Stimulated activated CD8-positive, alpha-beta memory T cell treated with anti-CD3 and anti-CD28 coated beads, Interleukin-2, amount 100 ng/mL, for 1 hour (primary cell): ENCODE measurements at places on chromosomes 7 and 10.

GRCh38 chr10:11431216-11431555, 180.3 kb downstream of the USP6NL start:
- no peak for DNase-seq

GRCh38 chr7:106887421-106887820, 22.3 kb downstream of the PIK3CG start:
- no peak for DNase-seq

- DNase-seq, result no peak
These were observed 373.9 kb downstream of the SFMBT2 start for GRCh38 chr10:7036951-7037350.

DNA sequence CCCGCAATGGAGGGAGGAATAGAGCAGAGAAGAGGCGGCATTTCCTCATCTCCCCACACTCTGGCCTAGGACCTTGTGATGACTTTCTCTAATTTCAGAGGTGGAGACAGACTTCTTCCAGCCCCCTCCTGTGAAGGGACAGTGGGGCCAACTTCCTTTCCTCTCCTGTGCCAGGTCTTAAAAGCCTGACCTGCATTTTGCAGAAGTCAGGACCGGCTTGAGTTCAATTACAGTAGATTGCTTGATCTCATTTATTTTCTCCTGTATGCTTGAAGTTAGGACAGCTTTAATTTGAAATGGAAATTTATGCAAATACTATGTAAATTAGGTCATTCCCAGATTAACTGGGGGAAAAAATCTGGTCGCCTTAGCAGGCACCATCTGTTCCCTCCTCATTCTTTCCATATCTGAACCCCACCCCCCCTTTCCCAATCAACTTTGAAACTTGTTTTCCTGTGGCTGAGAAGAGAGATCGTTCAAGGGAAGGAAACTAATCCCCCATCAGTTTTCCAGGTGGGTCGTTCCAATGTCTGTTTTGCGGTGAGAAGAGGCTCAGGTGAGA, 57.1 kb downstream of the SYPL1 start:
- no peak for DNase-seq

GRCh38 chr10:45433716-45434469, 59.9 kb downstream of the ALOX5 start:
- no peak for DNase-seq

DNA sequence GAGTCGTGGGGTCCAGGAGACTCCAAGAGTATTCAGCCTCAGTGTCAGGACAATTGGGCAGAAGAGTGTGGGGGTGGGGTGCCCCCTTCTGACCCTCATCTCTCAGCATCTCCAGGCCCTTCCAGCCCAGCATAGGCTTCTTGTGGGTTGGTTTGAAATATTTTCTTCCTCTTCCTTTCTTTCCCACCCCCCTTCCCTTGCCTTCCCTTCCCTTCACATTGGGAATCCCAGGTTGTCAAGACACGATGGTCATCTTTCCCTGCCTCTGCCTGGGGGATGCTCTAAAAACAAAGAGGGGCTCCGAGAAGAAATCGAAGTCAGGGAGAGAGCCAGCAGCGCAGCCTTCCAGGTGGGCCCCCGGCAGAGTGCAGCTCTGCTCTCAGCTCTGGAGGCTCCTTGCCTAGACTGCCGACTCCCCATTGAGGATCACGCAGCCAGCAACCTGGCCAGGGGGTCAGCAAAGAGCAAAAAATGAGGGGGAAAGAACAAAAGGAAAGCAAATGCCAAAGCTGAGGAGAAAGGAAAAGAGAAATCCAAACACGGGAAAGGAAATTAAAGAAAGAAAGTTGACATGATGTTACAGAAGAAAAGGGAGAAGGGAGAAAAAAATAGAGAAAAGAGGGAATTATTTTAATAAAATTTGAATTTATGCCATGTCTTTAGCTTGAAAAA, 1.5 kb downstream of the PAX2 start:
- DNase-seq, result no peak

GRCh38 chr7:156861212-156861611, 31.8 kb downstream of the LMBR1 start:
- DNase-seq, result no peak

- DNase-seq, result no peak
These were observed 93.8 kb upstream of the IKZF1 start for GRCh38 chr7:50210706-50211115.

- no peak for DNase-seq
These were observed 601.7 kb downstream of the ANKRD7 start for GRCh38 chr7:118826246-118826645.

DNA sequence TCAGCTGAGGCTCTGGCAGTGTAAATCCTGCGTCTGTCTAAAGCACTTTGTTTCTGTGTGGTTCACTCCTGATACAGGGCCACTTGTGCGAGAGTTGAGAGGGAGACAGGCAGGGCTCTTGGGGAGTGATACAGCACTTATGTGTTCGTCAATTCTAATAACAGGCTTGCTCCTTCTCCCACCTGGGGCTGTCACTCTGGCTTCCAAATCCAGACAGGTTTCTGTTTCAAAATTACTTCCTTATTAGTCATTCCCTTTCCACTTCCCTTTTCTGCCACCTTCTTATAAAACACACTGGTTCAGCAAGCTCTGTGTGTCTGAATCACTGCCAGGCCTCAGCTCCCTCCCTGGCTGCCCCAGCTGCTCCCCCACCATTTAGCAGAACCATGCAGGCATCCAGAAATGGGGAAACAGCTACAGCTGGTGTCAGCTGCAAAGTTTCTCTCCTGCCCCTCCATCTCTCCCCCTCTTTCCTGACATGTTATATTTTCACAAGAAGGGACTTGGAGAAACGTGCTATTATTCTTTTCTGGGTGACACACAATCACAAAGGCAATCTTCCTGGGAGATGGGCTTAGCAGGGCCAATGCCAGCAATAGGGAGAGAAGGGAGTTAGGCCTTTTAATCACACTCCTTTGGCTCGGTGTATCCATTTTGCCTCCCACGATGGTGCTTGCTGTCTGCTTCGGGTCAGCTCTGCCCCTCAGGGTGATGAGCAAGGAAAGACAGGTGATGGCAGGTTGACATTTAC, 58.4 kb upstream of the ZNRF2 start:
- no peak for DNase-seq

DNA sequence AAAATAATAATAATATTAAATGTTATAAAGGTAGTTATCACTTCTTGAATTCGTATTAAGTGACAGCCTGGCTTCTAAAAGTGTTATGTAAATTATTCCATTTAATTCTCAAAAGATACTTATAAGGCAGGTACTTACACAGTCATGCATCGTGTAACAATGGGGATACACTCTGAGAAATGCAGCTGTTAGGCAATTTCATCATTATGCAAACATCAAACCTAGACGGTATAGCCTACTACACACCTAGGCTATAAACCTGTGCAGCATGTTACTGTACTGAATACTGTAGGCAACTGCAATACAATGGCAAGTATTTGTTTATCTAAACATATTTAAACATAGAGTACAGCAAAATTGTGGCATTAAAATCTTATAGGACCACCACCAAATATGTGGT, 1.5 kb downstream of the IFIT1 start:
- no peak for DNase-seq

GRCh38 chr7:22667562-22668239, 59.3 kb upstream of the IL6 start:
- no peak for DNase-seq

DNA sequence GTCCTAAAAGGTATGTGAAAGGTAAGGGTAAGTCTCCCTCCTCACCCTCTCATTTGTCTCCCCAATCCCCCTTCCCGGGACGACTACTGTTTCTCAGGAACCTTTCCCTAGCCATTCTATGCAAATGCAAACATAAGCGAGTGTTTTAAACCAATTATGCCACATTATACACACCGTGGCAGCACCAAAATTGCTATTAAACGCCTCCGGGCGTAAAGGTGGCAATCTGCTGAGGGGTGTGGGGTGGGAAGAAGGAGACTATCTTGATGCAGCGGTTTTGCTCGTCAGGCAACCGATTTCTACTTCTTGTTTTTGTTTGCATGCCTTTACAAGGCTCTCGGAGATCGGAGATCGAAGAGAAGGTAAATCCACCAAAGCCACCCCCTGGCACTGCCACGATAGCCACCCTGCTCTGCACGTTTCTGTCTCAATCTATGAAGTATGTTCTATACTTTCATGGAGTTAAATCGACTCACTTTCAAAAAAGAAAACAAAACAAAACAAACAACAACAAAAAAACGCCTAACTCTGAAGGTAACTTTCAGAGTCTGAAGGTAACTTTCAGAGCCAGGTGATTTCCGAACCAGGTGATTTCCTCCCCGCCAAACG, 46.0 kb upstream of the CDK1 start:
- no peak for DNase-seq

DNA sequence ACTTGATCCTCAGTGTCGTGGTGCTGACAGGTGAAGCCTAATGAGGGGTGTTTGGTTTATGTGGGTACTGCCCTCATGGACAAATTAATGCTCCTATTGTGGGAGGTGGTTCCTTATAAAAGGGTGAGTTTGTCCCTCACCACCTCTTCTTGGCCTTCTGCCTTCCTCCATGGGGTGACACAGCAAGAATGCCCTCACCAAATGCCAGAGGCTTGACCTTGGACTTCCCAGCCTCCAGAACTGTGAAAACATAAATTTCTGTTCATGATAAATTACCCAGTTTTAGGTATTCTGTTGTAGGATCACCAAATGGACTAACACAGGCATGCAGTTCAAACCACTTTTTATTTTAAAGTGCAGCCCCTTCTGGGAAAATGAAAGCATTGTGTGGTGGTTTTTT, 39.4 kb downstream of the BAMBI start:
- no peak for DNase-seq

GRCh38 chr7:1842321-1843221, 172.5 kb downstream of the ELFN1 start:
- DNase-seq, result no peak

GRCh38 chr7:50119815-50120637, 27.0 kb upstream of the ZPBP start:
- no peak for DNase-seq

DNA sequence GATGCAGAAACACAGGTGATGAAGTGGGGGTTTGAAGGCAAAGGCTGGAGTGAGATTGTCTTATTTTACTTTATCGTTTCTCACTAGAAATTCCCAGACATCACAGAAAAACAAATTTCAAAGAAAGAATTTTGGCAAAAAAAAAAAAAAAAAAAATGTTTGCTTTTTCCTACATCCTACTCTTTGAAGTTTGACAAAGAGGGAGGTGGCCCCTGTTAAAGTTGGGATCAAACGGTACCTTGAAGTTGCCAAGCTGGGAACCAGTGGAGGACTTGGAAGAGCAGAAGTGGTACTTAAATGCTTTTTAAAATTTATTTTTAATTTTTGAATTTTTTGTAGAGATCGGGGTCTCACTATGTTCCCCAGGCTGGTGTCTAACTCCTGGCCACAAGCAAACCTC, 63.9 kb upstream of the KIF5B start:
- DNase-seq, result no peak

GRCh38 chr7:35734001-35734483, 39.1 kb upstream of the HERPUD2 start:
- no peak for DNase-seq

GRCh38 chr10:43318976-43319960, 52.2 kb upstream of the FXYD4 start:
- no peak for DNase-seq

DNA sequence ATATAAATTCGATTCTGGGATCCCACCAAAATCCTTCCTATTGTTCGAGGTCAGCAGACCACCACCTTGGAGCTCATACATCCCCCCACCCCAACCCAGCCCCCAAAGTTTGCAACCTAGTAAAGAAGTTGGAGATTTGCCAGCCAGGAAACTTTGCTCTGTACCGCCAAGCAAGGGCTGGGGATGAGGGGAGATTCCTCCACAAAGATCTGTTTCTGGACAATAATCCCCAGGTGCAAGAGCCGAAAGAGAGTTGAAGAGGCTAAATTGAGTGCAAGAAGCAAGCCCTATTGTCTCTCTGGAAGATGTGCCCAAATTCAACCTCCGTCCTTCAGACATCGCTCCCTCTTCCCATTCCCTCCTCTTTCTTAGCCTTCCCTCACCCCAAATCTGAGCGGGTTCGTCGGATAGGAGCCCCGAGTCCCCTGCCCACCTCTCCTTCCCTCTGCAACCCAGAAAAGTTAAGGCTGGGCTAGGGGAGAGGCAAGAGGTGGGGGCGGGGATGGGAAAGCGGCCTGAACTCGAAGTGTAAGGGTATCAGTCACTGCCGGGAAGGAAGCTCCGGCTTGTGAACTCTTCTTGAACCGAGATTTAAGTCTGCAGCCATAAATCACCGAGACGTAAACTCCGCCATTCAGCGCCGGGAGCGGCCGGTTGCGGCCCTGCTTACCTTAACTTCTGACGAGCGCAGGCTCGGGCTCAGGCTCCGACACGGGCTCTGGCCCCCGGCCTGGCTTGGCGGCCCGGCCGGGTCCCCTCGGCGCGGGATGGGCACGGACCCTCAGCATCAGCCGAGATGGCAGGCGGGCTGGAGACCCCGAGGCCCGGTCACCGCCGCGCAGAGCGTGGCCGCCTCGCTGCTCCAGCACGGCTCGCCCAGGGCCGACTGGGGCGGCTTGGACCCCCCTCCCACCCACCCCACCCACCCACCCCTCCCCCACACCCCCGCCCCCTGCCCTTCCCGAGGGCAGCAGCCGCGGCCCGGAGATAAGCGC, 10.8 kb upstream of the HOXA2 start:
- DNase-seq, result no peak

GRCh38 chr10:48468866-48469511, 135.9 kb downstream of the ARHGAP22 start:
- DNase-seq, result no peak

GRCh38 chr7:683526-684205, 42.8 kb upstream of the DNAAF5 start:
- DNase-seq, result no peak

GRCh38 chr10:132478341-132479023, 59.1 kb upstream of the INPP5A start:
- DNase-seq, result no peak
